ENCODE measurements at places on chromosomes 16 and 17.

DNA sequence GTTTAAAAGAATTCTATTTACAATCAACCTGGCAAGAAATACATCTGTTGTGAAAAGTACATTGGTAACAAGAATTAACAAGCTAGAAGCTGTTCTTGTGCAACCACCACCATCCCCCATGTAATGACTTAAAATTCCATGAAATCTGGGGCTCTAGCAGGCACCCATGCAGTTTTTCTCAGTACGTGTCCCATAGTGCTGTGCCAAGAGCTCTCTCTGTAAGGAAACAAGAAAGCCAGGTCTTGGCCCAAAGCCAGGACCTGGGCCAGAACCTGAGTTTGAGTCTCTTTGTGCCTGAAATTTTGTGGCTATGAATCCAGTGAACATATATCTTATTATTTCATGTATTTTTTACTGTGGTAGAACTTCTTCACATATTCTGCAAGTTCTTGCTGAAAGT lies 46.6 kb downstream of the NUP93 start:
- DNase-seq: no peak

DNA sequence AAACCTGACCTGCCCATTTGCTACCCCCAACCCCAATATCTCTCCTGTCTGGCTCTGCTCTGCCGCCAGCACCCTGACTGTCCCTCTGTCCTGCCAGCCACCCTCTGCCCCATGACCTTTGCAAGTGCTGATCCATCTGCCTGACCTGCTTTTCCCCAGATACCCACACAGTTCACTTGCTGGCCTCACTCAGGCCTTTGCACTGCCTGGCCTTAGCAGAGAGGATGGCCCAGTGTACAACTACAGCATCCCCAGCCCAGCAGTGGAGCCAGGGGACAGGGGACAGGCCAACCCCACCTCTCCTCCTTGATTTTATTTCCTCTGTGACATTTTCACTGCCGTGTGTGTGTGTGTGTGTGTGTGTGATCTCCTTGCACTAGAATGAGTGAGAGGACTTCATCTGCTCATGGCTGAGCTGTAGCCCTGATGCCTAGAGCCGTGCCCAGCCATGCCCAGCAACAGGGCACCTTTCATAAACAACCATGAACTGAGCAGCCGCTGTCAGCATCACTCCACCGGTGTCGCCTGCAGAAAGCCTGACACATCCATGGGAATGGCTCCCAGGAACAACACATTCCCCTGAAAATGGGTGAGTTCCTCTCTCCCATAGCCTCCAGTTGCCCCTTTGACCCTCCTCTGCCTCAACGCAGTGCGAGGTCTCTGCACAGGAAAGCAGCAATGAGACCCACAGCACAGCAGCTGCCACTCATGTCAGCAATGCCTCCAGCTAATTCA lies 36.0 kb upstream of the RBFOX3 start:
- DNase-seq: no peak

DNA sequence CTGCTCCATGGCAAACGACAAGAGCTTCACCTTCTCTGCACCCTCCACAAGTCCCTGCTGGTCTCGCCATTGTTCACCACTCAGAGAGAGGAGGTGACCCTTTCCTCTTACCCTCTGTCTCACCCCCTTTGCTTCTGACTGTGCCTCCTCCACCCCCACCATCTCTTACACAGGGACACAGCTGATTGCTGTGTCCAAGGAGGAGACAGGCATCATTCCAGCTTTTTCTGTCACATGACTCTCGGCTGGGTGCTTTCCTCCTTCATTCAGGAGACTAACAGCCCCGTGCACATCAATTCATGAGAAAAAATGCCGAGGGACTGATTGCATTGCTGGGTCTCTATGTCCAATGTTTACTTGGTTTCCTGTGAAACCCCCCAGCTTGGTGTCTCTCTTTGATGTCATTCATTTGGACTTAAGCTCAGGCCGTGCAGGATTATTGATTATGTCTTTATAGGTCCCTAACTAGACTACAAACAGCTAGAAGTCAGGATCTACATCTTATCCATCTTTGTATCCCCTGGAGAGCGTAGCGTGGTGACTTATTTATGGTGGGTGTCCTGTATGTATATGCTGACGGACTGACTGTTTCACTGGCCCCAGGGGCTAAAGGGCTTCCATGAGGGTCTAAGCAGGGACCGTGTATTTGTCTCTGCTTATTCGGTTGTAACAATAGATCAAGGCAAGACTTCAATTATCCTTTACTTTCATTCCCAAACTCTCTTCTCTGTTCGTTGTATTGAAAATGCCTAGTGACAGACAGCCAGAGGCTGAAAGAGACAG lies 82.2 kb upstream of the CDH13 start:
- no peak for DNase-seq

GRCh38 chr17:44924107-44924544 lies 8.8 kb upstream of the GFAP start:
- peak; percentile 17 for DNase-seq

DNA sequence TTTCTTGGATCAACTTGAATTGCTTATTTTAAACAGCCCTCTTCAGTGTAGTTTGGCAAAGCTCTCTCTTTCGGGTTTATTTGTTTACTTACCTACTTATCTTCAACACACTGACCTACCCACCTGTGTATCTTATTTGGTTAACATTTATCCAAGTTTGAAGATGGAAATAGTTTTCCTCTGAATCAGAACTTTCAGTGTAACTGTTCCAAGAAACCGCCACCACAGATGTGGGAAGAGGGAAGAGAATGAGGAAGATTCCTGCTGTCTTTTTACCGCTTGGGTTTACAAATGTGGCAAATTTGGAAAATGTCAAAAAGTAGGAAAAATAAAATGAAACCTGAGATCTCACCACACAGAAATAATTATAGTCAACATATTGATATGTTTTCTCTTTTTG lies 115.8 kb downstream of the MSI2 start:
- DNase-seq: no peak

- DNase-seq: no peak
Measured at GRCh38 chr17:13596241-13596923, 5.3 kb downstream of the HS3ST3A1 start.

DNA sequence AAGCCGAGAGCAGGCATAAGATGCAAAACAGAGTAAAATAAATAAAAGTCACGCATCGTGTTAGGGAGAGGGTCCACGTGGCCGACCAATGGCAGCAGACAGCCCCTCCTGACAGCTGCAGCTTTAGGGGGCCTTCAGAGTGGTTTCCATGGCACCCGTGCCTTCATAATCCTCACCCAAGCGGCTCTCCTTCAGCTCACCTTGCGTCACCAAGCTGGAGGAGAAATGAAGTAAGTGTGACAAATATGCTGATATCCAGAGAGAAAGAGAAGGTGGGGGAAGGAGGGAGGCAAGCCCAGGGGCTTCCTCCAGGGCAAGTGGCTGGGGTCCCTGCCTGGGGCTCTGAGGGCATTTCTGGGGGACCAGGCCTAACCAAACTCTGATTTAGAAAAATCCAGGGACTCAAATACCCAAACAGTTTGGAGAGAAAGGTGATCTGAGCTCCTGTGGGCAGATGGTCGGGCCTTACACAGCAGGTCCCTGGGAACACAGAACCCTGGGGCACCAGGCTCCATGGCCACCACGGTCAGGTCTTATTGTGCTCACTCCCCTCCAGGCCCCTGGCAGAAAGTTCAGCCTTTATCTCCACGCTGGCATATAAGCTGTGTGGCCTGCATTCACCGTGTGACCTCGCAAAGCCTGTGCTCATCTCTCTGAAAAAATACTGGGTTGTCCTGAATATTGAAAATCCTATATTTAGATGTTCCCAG lies 80.7 kb upstream of the TNRC6C start:
- DNase-seq: peak; percentile 21

All from left lung (tissue), 14 donors.